ENCODE measurements at places on chromosomes 6 and 20. TPM values are rescaled to one million over a fixed set of nuclear protein-coding genes. Genes with fewer than 3 reads are reported as not detected.

The TRDN gene
- 0.44 TPM for total RNA-seq

The FAM217B gene
- total RNA-seq, result 19.7 TPM

The NTSR1 gene
- not detected for total RNA-seq

- DNase-seq, result no peak
Measured at GRCh38 chr6:105941621-105942412, 144.3 kb upstream of the PRDM1 start.

DNA sequence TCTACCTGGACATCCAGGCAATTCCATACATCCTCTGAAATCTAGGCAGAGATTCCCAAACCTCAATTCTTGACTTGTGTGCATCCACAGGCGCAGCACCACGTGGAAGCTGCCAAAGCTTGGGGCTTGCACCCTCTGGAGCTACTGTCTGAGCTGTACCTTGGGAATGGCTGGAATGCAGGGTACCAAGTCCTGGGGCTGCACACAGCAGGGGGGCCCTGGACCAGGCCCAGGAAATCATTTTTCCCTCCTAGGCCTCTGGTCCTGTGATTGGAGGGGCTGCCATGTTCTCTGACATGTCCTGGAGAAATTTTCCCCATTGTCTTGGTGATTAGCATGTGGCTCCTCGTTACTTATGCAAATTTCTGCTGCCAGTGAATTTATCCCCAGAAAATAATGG lies 391.9 kb upstream of the CHD6 start:
- no peak for DNase-seq

All from ureter (tissue), 1 donor.